Stimulated activated CD4-positive, alpha-beta T cell treated with anti-CD3 and anti-CD28 coated beads, Interleukin-12 subunit alpha, Interleukin-12 subunit beta, amount 100 ng/mL, for 48 hours (primary cell): ENCODE measurements at places on chromosomes 5 and 9.

- DNase-seq = no peak
Measured at GRCh38 chr9:82131072-82131471, 142.5 kb downstream of the SPATA31D1 start.

GRCh38 chr5:67095346-67096171 is 101.0 kb downstream of the CD180 start:
- DNase-seq = no peak

- no peak for DNase-seq
Measured at GRCh38 chr5:15254607-15255006, 245.4 kb upstream of the FBXL7 start.

DNA sequence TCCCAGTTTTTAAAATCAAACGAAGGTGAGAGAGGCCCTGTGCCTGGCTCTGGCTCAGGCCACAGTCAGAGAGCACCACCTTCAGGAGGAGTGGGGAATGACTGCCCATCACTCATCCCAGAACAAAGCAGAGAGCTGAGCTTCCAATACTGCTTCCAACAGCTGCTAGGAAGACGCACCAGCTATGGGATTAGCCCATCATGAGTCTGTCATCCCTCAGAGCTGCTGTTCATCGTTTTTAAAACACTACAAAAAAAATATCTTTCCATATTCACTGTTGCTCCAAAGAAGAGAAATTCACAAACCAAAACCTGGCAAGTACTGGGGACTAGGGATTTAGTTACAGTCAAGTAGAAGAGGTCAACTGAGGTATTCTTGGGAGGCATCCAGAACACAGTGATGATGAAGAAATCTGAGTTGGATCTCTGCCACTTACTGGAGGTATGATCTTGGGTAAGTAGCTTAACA is 102.4 kb downstream of the CDK5RAP2 start:
- DNase-seq = no peak

- no peak for DNase-seq
Measured at GRCh38 chr9:123773783-123774182, 156.1 kb downstream of the DENND1A start.

DNA sequence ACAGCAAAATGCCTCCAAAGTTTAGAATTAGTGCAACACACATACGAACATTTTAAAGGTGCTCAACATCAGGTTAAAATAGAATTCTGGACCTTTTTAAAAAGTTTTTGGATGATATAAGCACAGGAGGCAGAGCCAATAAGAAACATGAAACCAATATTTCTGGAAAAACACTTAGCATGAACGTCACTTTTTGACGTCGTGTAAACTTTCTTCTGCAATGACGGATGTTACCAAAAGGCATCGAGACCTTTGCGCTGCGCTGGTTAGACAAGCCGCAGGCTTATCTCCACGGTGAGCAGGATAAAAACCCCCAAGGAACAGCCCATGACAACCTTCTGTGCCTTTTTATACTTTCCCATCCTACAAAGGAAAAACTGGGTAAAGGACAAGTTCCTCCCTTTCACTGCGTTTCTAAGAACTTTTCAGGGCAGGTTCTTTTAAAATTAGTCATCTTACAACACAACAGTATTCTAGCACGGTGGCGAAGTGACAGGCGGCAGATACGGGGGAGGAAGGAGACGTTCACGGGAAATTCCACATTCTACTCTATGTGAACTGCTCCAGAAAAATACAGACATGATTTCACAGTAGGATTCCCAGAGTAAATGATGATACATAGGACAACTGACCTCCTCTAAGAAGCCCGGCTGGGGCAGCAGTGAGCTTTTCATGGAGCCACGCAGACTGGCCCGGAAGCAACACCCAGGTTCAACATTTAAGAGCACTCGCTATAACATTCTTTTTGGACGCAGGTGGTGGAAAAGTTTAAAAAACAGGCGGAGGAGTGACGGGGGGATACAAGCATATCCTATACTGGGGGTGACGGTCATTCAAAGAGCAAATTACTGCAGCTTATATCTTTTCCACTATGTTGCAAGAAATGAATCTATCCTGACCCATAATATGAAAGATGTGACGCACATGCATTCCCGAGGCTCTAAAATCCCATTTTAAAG is 52.4 kb downstream of the USP20 start:
- peak; percentile 52 for DNase-seq

DNA sequence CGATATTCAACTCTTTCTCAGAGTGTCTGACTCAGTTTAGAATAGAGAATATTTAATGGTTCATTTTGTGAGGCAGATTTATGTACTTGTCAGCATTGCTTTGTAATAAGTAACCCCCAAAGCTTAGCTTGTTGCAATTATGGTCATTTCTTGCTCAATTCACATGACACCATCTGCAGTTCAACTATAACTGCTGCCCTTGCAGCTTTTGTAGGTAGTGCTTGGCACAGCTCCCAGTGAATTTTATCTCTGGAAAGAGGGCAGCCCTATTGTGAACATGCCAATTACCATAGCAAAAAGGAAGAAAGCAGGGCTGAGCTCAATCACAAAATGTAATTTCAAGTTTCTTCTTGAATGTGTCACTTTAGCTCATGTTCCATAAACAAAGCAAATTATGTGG is 1587.7 kb upstream of the ACO1 start:
- no peak for DNase-seq

GRCh38 chr5:33509036-33509435 is 68.3 kb downstream of the TARS1 start:
- no peak for DNase-seq

GRCh38 chr5:4206127-4206526 is 610.5 kb downstream of the IRX1 start:
- DNase-seq = no peak

DNA sequence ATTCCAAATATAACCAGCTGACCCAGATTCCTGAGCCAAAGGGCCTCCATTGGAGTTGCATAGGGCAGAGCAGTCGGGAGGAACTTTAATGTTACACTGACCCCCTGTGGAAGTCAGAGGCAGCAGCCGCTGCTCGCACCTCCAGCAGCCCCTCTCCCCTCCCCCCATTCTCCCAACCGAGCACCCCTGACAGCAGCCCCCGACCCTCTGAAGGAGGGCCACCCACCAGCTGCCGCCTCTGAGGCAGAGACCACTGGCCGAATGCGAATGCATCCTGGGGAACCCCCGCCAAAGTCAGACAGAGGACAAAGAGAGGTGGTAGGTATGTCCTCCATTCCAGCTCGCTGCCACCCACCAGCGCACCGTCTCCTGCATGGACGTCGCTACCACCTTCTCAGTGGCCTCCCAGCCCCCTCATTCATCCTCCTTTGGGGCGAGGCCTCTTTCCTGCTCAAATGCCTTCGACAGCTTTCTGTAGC is 231.0 kb downstream of the CDK5RAP2 start:
- DNase-seq = no peak

GRCh38 chr5:61999371-61999770 is 306.6 kb upstream of the KIF2A start:
- no peak for DNase-seq

- no peak for DNase-seq
Measured at GRCh38 chr5:13359344-13359743, 585.1 kb downstream of the DNAH5 start.

DNA sequence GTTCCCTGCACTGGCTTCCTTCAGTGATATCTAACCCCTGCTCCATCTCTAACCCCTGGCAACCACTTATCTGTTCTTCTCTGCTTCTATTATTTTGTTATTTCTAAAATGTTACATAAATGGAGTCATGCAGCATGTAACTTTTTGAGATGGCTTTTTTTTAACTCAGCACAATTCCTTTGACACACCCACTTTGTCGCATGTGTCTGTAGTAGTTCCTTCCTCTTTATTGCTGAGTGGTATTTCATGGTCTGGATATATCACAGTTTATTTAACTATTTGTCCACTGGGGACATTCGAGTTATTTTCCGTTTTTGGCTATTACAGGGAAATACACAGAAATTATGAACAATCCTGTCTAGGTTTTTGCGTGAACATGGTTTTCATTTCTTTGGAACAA is 200.2 kb downstream of the TRIO start:
- DNase-seq = no peak

DNA sequence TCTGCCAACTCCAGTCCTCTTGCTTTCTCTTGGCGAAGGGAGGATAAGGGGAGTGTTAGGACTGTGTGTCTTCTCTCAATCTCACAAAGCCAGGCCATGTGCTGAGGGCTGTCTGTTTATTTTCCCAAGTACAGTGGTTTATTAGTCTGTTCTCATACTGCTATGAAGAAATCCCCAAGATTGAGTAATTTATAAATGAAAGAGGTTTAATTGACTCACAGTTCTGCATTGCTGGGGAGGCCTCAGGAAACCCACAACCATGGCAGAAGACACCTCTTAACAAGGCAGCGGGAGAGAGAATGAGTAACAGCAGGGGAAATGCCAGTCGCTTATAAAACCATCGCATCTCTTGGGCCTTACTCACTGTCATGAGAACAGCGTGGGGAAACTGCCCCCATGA is 36.2 kb upstream of the CKS2 start:
- peak; percentile 22 for DNase-seq

DNA sequence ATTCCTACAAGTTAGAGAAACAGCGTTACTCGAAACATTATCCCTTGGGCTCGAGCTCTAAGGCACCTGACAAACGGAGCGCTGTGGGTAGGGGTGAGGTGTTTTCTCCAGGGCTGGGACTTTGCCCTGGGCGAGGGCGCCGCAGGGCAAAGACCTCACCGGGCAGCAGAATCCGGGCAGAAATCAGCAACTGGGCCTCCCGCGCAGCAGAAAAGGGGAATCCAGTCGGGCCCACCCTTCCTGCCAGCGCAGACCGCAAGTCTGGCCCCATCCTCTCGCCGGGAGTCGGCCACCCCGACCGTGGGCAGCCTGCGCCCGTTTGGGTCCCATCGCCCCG is 430 bp upstream of the MSH3 start:
- peak; percentile 21 for DNase-seq

- no peak for DNase-seq
Measured at GRCh38 chr5:58300346-58300895, 159.5 kb downstream of the PLK2 start.

GRCh38 chr5:123193176-123193575 is 104.1 kb downstream of the PRDM6 start:
- no peak for DNase-seq

DNA sequence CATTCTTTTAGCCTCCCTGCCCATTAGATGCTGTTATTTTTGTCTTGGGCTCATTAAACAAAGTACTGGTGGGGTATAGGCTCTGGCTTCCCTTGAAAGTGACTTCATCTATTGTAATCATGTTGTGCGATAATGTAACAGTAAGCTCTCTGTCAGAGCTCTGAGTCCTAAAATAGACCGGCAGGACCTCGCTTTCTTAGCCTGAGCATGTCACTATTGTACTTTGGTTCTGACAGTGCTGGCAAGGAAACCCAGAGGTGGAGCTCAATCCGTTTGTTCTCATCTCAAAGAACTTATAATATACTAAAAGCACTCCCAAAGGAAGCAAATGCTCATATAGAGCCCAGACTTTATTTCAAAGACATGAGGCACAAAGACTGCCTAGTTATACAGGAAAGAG is 339.1 kb upstream of the CCNH start:
- no peak for DNase-seq

- DNase-seq = no peak
Measured at GRCh38 chr5:110977915-110978314, 93.6 kb upstream of the TSLP start.

- no peak for DNase-seq
Measured at GRCh38 chr9:4510546-4511322, 20.5 kb downstream of the SLC1A1 start.

GRCh38 chr5:64971513-64971912 is 202.8 kb downstream of the CWC27 start:
- no peak for DNase-seq

GRCh38 chr5:96919754-96920197 is 16.1 kb upstream of the LNPEP start:
- no peak for DNase-seq

- no peak for DNase-seq
Measured at GRCh38 chr9:22005021-22005701, 3.9 kb downstream of the CDKN2B start.

GRCh38 chr5:87899721-87900131 is 368.9 kb downstream of the TMEM161B start:
- DNase-seq = no peak

DNA sequence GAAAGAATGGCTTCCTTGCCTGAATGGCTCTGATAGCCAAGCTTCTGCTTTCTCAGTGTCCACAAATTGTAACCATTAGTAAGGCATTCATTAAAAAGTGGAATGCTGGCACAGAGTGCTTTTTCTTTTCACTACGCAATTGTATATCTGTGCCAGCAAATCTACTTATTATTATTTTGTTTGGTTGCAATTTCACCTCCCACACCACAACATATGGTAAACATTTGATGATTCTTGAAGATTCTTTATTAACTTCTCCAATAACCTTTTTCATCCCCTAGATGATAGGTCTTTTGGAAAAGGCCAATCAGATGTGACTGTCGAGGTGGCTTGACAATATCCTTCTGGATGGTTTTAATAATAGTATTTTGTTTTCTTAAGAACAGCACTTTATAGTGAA is 234.1 kb downstream of the TMEM38B start:
- no peak for DNase-seq

DNA sequence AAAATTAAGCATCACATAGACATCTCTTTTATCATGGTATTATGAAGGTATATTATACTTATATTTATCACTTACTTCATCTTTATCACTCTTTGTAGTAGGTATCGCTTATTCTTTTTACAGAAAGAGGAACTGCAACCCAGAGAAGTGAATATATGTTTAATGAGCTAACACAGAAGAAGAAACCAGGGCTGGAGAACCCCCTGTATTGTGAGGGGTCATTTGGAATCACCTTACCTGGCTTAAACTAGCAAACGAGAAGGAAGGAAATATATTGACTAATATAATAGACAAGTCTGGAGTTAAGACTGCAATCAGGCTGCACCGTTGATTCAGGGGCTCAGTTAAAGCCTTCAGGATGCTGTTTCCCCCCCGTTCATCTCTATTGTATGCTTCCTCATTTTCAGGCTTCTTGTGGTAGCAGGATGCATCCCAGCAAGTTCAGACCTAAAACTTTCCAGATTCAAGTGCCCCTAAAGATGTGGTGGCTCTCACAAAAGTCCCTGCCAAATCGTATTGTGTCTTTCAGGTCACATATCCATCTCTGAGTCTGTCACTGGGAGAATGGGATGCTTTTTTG is 146.4 kb downstream of the GCNT1 start:
- no peak for DNase-seq
